Stomach (tissue), 19 donors: ENCODE measurements at places on chromosomes 3 and 15.

GRCh38 chr3:17905996-17906395, 163.6 kb upstream of the TBC1D5 start:
- H3K27me3 ChIP-seq = no peaks in the 10 kb centered on the region
- no peak for DNase-seq
- H3K4me3 ChIP-seq = no peak overlapping the region
- no peak overlapping the region for H3K27ac ChIP-seq

DNA sequence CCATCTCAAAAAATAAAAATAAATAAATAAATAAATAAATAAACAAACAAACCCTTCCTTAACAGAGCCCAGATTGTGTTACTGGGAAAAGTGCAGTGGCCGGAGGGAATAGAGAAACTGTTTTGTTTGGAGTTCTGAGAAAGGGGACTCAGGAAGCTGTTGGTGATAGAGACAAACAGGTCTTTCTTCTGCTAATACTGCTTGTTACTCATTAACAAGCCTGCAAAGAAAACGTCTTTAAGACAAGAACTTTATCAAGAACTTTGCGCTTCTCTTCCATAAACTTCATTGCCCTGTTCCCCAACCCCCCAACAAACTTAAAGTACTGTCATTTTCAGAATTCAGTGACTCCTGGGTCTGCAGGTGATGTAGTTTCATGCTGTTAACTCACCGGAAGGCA, 68.8 kb upstream of the GSK3B start:
- no peak for DNase-seq
- H3K4me3 ChIP-seq = no peak overlapping the region
- H3K27me3 ChIP-seq = no peaks in the 10 kb centered on the region
- H3K27ac ChIP-seq = no peak overlapping the region

GRCh38 chr15:24878153-24878552, 76.6 kb upstream of the SNRPN start:
- no peaks in the 10 kb centered on the region for H3K27me3 ChIP-seq
- no peak overlapping the region for H3K27ac ChIP-seq
- peak; percentile 90 for DNase-seq
- H3K36me3 ChIP-seq = no peaks in the 10 kb centered on the region
- no peaks in the 10 kb centered on the region for H3K4me1 ChIP-seq
- peak overlapping the region; percentile 32 for H3K4me3 ChIP-seq

- no peak overlapping the region for H3K27ac ChIP-seq
- no peaks in the 10 kb centered on the region for H3K36me3 ChIP-seq
- no peak for DNase-seq
- H3K4me3 ChIP-seq = no peak overlapping the region
Measured at GRCh38 chr3:67006460-67006859, 8.4 kb downstream of the KBTBD8 start.

- no peaks in the 10 kb centered on the region for H3K4me1 ChIP-seq
- no peak overlapping the region for H3K27ac ChIP-seq
- no peaks in the 10 kb centered on the region for H3K36me3 ChIP-seq
- no peak for DNase-seq
- H3K4me3 ChIP-seq = no peak overlapping the region
- no peaks in the 10 kb centered on the region for H3K27me3 ChIP-seq
Measured at GRCh38 chr3:116019254-116019763, 396.0 kb downstream of the GAP43 start.
